Naive thymus-derived CD4-positive, alpha-beta T cell (primary cell): ENCODE measurements at places on chromosomes 3 and 15. TPM values are rescaled to one million over a fixed set of nuclear protein-coding genes. Genes with fewer than 3 reads are reported as not detected.

DNA sequence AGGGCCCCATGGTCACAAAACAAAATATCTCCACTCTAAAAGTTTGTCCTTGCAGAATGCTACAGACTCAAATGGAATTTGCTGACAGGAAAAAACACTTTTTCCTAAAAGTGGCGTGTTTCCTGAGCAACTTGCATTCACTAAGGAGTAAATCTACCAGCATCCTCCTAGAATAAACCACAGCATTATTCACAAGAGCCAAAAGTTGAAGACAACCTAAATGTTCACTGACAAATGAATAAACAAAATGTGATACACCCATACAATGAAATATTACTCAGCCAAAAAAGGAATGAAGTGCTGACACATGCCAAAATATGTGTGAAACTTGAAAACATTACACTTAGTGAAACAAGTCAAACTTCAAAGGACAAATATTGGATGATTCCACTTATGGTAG is 28.9 kb downstream of the ITGB5 start:
- H3K4me1 ChIP-seq, result no peaks in the 10 kb centered on the region
- no peaks in the 10 kb centered on the region for H3K27me3 ChIP-seq
- no peak overlapping the region for H3K27ac ChIP-seq

Gene CGNL1
- total RNA-seq, result not detected

Gene MUC4
- 0.38 and 0.48 TPM in 2 replicates for total RNA-seq

Gene C2CD4A
- total RNA-seq, result 0.05 TPM in 1 of 2 replicates, not detected in the other

DNA sequence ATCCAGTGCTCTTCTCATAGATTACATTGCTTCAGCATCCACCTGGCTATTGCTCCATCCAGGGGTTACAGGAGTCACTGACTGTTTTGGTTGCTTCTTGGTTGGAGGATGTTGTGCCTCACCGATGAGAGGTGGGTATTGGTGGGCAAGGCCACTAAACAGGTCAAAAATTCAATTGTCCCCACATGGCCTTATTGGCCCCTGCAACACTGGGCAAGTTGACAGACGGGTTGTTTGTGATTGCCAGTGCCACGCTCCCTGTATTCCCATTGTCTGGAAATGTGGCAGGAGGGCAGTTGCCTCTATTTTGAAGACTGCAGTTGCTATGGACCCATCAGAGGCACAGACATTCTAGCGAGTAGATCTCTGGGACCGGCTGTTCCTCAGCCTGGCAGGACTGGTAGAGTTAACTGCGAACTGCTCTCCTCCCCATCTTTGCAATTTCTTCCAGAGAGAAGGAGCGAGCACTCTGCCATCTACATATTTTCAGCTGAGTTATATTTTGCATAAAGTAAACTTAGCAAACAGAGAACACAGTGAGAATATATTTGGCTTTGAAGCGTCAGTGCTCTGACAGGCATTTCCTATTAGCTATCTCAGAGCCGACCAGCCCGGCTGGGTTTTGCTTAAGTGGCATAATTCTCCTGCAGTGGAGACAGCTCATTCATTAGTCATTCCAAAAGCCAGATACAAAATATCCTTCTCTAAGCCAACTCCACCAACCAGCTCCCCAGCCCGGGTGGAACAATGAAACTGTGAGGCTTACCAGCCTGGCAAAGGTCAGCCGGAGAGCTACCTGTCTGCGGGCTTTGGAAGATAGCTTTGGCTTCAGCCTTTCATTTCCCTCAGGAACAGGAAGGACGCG is 26.0 kb upstream of the MAGEF1 start:
- no peaks in the 10 kb centered on the region for H3K27me3 ChIP-seq
- no peaks in the 10 kb centered on the region for H3K4me1 ChIP-seq
- DNase-seq, result peak; percentile 4
- H3K4me3 ChIP-seq, result no peak overlapping the region
- no peak overlapping the region for H3K27ac ChIP-seq

Gene VWA5B2
- total RNA-seq, result not detected

- no peak for DNase-seq
- H3K27me3 ChIP-seq, result no peaks in the 10 kb centered on the region
- no peak overlapping the region for H3K4me3 ChIP-seq
- H3K4me1 ChIP-seq, result no peaks in the 10 kb centered on the region
- H3K27ac ChIP-seq, result no peak overlapping the region
Measured at GRCh38 chr15:80732167-80732566, 37.1 kb downstream of the ABHD17C start.

Gene CRYBG3
- total RNA-seq, result 11.2 and 11.6 TPM in 2 replicates

DNA sequence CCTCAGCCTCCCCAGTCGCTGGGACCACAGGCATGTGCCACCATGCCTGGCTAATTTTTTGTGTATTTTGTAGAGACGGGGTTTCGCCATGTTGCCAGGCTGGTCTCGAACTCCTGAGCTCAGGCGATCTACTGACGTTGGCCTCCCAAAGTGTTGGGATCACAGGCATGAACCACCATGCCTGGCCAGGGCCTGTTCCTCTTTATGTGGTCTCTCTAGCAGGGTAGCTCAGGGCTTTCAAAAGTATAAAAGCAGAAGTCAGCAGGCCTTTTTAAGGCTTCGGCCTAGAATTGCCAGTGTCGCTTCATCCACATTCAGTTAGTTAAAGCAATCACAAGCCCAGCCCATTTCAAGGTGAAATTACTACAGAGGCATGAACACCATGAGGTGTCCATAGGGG is 7.6 kb downstream of the VHL start:
- H3K27ac ChIP-seq, result no peak overlapping the region
- H3K4me3 ChIP-seq, result no peak overlapping the region
- H3K27me3 ChIP-seq, result no peaks in the 10 kb centered on the region
- H3K36me3 ChIP-seq, result peaks cover 47% of the 10 kb centered on the region
- no peaks in the 10 kb centered on the region for H3K4me1 ChIP-seq
- DNase-seq, result no peak

Gene REC114
- total RNA-seq, result not detected

GRCh38 chr3:114356066-114356465 is 62.2 kb downstream of the TIGIT start:
- no peaks in the 10 kb centered on the region for H3K27me3 ChIP-seq
- no peak overlapping the region for H3K4me3 ChIP-seq
- DNase-seq, result no peak
- no peak overlapping the region for H3K27ac ChIP-seq

DNA sequence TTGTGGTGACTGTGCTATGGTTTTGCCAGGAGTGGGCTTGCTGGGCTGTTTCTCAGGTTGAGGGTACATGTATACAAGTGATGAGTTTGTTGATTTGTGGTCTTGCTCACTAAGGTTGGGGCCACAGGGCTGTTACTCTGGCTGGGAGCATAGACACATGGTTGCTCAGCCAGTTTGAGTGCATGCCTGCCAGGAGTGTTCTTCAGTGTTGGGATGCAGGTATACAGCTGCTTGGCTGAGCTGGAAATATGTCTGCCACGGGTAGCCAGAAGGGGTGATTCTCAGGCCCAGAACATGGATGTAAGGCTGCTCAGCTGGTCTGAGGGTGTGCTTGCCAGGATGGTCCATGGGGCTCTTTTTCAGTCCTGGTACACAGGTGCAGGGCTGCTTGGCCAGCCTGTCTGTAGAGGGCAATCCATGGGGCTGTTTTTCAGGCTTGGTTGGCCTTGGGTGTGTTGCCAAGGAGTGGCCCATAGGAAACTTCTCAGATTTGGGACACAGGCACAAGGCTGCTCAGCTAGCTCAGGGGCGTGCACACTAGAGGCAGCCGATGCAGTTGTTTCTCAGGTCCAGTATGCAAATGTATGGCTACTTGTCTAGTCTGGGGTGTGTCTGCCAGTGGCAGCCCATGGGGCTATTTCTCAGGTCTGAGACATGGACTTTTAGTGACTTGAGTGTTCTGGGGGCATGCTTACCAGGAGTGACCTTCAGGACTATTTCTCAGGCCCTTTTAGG is 5.3 kb upstream of the ARHGAP31 start:
- H3K27me3 ChIP-seq, result no peaks in the 10 kb centered on the region
- peaks cover 15% of the 10 kb centered on the region for H3K4me1 ChIP-seq
- no peak overlapping the region for H3K27ac ChIP-seq
- H3K36me3 ChIP-seq, result no peaks in the 10 kb centered on the region
- DNase-seq, result no peak

DNA sequence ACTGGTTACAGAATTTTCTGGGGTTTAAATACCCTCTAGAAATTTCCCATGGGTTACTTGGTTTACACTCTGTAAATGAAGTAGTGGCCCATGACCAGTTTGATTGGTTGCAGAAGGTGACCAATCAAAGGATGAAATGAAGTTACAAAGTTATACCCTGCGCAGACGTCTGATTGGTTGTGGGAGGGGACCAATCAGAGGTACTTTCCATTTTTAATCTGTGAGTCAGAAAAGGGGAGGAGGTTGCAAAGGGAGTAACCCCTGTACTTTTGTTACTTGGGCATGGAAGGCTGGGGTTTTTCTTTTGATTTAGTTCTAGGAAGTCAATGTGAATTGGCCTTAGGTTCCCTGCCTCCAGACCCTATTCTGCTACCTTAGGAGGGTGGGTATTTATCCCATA is 18.7 kb upstream of the APH1B start:
- no peaks in the 10 kb centered on the region for H3K4me1 ChIP-seq

- H3K4me3 ChIP-seq, result no peak overlapping the region
- no peaks in the 10 kb centered on the region for H3K4me1 ChIP-seq
- no peaks in the 10 kb centered on the region for H3K36me3 ChIP-seq
- H3K27ac ChIP-seq, result no peak overlapping the region
- no peaks in the 10 kb centered on the region for H3K27me3 ChIP-seq
- no peak for DNase-seq
Measured at GRCh38 chr15:85118173-85118572, 136.5 kb downstream of the PDE8A start.

DNA sequence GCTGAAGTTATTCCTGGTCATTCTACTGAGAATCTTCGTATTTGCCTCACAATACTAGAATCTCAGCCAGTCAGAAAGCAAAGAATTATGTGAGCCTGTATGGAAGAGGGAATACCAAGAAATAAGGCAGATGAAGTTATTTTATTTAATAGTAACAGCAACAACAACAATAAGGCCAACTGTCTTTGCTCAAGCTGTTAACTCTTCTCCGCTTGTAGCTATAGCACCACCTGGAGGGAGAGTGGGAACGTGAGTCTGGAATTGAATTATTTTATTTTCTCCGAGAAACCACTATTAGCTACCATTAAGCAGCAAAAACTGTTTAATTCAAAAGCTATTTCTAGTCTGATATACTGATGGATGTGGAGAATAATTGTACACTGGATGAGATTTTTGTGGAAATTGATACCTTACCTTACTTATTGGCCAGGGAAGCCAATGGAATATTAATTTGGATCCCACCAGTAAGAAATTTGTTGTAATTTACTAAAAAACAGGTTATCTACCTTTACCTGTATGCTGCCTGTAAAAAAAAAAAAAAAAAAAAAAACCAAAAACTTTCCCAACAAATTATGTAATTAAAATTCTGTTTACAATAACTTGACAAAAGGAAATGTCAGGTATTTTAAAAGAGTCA is 50.1 kb downstream of the CALML4 start:
- DNase-seq, result no peak
- peaks cover 6% of the 10 kb centered on the region for H3K36me3 ChIP-seq
- H3K4me3 ChIP-seq, result no peak overlapping the region

DNA sequence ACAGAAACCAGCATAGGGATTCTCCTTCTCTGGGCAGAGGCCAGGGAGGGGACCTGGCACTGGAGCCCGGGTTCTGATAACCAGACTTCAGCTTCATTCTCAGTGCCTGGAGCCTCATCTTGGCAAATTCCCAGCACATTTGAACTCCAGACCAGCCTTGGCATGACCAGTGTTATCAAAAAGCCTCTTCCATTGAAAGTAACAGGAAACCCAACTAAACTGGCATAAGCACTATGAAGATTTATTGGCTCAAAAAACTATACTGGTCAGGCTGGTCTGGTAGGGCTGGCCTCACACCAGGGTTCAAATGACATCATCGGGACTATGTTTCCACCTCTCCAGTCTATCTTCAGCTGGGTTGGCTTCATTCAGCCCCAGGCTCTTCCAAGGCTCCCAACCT is 48.1 kb upstream of the THUMPD3 start:
- H3K4me3 ChIP-seq, result no peak overlapping the region
- no peaks in the 10 kb centered on the region for H3K4me1 ChIP-seq
- DNase-seq, result no peak
- no peak overlapping the region for H3K27ac ChIP-seq
- H3K27me3 ChIP-seq, result no peaks in the 10 kb centered on the region

DNA sequence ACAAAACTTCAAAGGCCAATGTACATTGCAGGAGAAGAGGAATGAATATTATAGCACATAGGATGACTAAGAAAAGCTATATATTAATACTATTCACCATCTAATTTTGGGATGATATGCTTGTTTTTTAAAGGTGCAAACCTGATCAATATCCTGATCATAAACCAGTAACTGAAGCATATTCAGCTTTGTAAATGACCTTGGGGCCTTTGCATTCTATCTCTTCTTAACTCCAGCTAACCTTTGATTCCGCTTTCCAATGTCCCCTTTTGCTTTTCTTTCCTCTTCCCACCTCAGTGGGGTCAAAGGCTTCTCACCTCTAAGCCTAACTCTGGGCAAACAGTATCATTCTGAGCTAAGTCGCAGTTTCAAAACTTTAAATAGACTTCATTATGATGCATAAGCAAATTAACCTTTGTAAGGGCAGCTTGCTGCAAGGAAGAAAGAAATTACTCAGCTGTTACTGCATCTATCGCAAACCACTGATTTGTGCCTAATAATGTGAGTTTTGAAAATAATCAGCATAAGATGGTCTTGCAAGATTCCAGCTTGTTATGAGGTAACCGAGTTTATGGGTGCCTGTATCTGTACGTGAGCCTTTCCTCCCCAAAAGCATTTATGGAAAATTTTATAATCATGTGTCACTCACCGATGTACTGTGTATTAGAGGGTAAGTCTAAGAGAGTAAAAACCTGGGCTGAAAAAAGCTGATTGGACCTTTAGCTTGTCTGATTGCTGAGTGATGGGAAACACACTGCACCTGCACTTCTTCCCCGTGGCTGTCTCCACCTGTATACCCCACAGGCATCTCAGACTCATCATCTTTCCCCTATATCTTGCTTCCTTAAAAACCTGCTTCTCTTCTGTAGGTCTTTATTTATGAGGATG is 116.8 kb downstream of the TPRG1 start:
- DNase-seq, result no peak
- H3K36me3 ChIP-seq, result no peaks in the 10 kb centered on the region
- peaks cover 22% of the 10 kb centered on the region for H3K4me1 ChIP-seq
- H3K27me3 ChIP-seq, result no peaks in the 10 kb centered on the region
- H3K4me3 ChIP-seq, result no peak overlapping the region

Gene ADPRH
- 1.3 TPM for total RNA-seq

GRCh38 chr3:20406611-20407011 is 220.6 kb upstream of the SGO1 start:
- H3K4me3 ChIP-seq, result no peak overlapping the region
- H3K36me3 ChIP-seq, result no peaks in the 10 kb centered on the region

- no peak overlapping the region for H3K27ac ChIP-seq
- no peaks in the 10 kb centered on the region for H3K27me3 ChIP-seq
- DNase-seq, result no peak
- H3K36me3 ChIP-seq, result no peaks in the 10 kb centered on the region
Measured at GRCh38 chr3:196454935-196455334, 22.7 kb upstream of the UBXN7 start.

- no peak overlapping the region for H3K4me3 ChIP-seq
- peaks cover 43% of the 10 kb centered on the region for H3K36me3 ChIP-seq
- H3K27me3 ChIP-seq, result no peaks in the 10 kb centered on the region
- H3K4me1 ChIP-seq, result no peaks in the 10 kb centered on the region
- no peak for DNase-seq
Measured at GRCh38 chr15:83053151-83053550, 13.9 kb downstream of the BTBD1 start.

Gene ARRDC4
- 5.8 TPM for total RNA-seq

- H3K4me3 ChIP-seq, result no peak overlapping the region
Measured at GRCh38 chr15:96312641-96313335, 17.7 kb upstream of the NR2F2 start.

- no peak for DNase-seq
- no peaks in the 10 kb centered on the region for H3K36me3 ChIP-seq
- no peaks in the 10 kb centered on the region for H3K4me1 ChIP-seq
- no peak overlapping the region for H3K4me3 ChIP-seq
Measured at GRCh38 chr3:14262212-14262611, 83.6 kb downstream of the LSM3 start.
